ENCODE measurements at places on chromosomes 7 and 10. TPM values are rescaled to one million over a fixed set of nuclear protein-coding genes. Genes with fewer than 3 reads are reported as not detected.

Gene FRAT1
- 1.8 TPM for total RNA-seq

Gene AHR
- total RNA-seq: 14.2 TPM

Gene PPP1R17
- total RNA-seq: not detected

Gene EIF4EBP2
- total RNA-seq: 13.9 TPM

Gene ZNF273
- 2.9 TPM for total RNA-seq

Gene ASB10
- total RNA-seq: not detected

Gene POLR2J2
- 0.27 TPM for total RNA-seq

Gene MALRD1
- total RNA-seq: not detected

Gene GNGT1
- total RNA-seq: not detected

Gene ADAM8
- 4.4 TPM for total RNA-seq

Gene ADARB2
- not detected for total RNA-seq

Gene AOAH
- not detected for total RNA-seq

Gene PAX4
- not detected for total RNA-seq

Gene NYAP1
- 2.3 TPM for total RNA-seq

Gene SFRP5
- total RNA-seq: 2.4 TPM

Gene ODAD2
- 0.13 TPM for total RNA-seq

Gene NRAP
- total RNA-seq: not detected

Gene SPDYE8
- not detected for total RNA-seq

Gene SPDYE9
- not detected for total RNA-seq

Gene LIPJ
- total RNA-seq: not detected

Gene GSTO2
- 2.3 TPM for total RNA-seq

Gene ANXA11
- 142 TPM for total RNA-seq

All from A549 treated with CORT108297 at 1 μM for 4 hours (cell line).